ENCODE measurements at places on chromosomes 5 and 9. TPM values are rescaled to one million over a fixed set of nuclear protein-coding genes. Genes with fewer than 3 reads are reported as not detected.
A peak's percentile ranks its signal among the peaks of the same experiment; 100 is the strongest.

DNA sequence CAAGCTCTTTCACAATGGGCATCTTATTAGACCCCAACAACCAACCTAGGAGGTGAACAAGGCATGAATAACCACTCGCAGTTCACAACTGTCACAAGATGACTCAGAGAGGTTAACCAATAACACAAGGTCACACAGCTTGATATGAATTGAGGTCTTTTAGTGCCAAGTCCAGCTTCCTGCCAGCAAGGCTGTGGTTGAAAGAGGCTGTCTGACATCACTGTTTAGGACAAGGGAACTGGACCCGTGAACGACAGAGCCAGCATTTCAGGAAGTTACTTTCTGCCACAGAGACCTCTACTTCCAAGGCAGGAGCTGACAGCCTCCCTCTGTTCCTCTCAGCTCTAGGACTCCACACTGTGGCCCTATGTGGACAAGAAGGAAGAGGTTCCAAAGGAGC lies 53.4 kb upstream of the ALDH1B1 start:
- no peak for DNase-seq

Gene CYSRT1
- total RNA-seq, result not detected

GRCh38 chr5:81145329-81145935 lies 87.7 kb upstream of the CKMT2 start:
- DNase-seq, result no peak

Gene ARAP3
- total RNA-seq, result 17.0 TPM

Gene TOR1A
- 39.6 TPM for total RNA-seq

Gene PAEP
- total RNA-seq, result not detected

- DNase-seq, result no peak
Measured at GRCh38 chr9:134628354-134628736, 13.3 kb upstream of the COL5A1 start.

- DNase-seq, result no peak
Measured at GRCh38 chr9:81776834-81777233, 87.5 kb upstream of the TLE1 start.

DNA sequence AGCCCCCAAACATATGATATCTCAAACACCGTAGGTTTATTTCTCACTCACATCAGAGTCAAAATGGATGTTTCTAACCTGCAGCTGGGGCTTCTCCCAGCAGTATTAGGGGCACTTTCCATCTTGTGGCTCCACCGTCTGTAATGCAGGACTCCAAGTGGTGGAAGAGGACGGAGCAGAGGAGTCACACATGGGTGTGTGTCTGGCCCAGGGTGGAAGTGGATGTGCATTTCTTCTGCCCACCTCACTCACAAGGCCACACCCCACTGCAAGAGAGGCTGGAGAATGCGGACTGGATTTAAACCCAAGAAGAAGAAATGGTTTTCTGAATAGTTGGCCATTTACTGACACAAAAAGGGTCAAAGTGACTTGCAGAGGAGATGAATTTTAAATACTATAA lies 13.9 kb downstream of the IL7R start:
- no peak for DNase-seq

GRCh38 chr5:135140446-135141204 lies 106.6 kb upstream of the PITX1 start:
- DNase-seq, result no peak

GRCh38 chr9:95669253-95669652 lies 152.5 kb upstream of the PTCH1 start:
- no peak for DNase-seq

- no peak for DNase-seq
Measured at GRCh38 chr5:179435731-179436315, 90.6 kb upstream of the ADAMTS2 start.

Gene PRR16
- not detected for total RNA-seq

Gene CYLC2
- not detected for total RNA-seq

DNA sequence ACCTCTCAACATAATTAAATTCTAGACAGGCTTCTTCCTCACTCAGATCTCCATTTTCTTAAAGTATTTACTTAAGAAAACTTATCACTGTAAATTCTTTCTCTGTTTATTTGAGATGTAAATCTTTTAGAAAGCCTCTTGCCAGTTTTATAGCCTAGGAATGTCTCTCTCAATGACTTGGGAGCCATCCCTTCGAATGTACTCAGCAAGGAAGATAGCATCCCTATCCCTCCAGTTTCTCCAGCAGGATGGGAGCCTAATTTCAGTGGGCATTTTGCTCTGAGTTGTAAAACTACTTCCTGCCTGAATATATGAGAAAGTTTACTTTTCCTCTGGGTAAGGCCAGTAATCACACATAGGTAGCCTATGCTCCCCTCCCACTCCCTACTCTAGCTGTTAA lies 558.5 kb upstream of the ARRDC3 start:
- no peak for DNase-seq

GRCh38 chr9:112119225-112120029 lies 55.7 kb downstream of the SUSD1 start:
- no peak for DNase-seq

Gene LAMC3
- total RNA-seq, result not detected

- DNase-seq, result no peak
Measured at GRCh38 chr5:56671571-56671970, 143.8 kb upstream of the MAP3K1 start.

DNA sequence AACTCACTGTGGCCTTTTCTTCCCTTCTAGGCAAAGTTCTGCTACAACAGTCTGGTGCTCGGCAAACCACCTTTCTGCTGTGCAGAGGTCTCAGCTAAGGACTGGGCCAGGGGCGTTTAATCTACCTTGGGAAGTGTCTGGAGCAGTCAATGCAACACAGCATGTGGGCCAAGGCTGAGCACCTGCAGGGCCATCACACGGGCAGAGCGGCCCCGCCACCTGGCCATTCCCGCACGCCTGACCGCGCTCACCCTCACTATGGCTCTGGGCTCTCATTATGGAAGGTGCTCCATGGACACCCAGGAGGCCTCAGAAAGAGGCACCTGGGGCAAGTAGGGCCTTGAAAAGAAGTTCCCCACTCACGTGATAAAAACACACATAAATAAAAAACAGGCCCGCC lies 65.7 kb upstream of the TBC1D9B start:
- no peak for DNase-seq

DNA sequence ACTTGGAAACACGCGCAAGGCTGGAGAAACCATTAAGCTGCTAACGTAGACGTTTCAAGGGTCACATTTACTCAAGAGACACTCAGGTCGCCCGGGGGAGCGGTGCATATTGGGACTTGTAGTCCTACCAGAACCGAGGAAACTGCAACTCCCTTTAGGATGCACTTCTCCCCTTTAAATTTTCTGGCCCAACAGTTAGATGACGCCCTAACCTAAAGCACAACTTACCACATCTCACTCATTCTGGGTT lies 384 bp upstream of the DMXL1 start:
- DNase-seq, result peak; percentile 93

Gene IL13
- total RNA-seq, result not detected

- no peak for DNase-seq
Measured at GRCh38 chr5:105632043-105632442, 2038.7 kb downstream of the EFNA5 start.

- peak; percentile 57 for DNase-seq
Measured at GRCh38 chr5:181053488-181054121, 13.5 kb downstream of the BTNL9 start.

- no peak for DNase-seq
Measured at GRCh38 chr5:121160591-121160990, 691.1 kb upstream of the FTMT start.

- DNase-seq, result no peak
Measured at GRCh38 chr9:108662091-108662875, 193.5 kb downstream of the ACTL7B start.

- DNase-seq, result no peak
Measured at GRCh38 chr5:132102101-132102701, 28.6 kb downstream of the CSF2 start.

Gene NR5A1
- total RNA-seq, result 1.0 TPM

DNA sequence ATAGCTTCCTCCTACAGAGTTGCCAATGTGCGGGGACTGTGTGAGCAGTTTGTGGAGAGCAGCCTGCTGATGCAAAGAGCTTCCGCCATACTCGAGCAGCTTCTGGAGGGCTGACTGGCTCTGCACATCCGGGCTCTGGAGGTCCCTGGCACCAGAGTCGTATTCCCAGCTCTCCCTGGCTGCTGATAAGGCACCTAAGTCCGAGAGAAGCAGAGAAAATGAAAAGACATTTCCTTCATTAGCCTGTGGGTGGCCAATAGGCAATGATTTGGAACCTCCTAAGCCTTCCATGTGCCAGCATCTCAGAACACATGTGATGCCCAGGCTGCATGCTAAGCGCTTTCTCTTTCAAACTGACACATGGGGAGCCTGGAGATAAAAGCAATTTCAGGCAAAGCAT lies 94.3 kb downstream of the TSSK1B start:
- peak; percentile 8 for DNase-seq

Gene CD74
- 9.8 TPM for total RNA-seq

Gene LCN9
- 2.4 TPM for total RNA-seq

DNA sequence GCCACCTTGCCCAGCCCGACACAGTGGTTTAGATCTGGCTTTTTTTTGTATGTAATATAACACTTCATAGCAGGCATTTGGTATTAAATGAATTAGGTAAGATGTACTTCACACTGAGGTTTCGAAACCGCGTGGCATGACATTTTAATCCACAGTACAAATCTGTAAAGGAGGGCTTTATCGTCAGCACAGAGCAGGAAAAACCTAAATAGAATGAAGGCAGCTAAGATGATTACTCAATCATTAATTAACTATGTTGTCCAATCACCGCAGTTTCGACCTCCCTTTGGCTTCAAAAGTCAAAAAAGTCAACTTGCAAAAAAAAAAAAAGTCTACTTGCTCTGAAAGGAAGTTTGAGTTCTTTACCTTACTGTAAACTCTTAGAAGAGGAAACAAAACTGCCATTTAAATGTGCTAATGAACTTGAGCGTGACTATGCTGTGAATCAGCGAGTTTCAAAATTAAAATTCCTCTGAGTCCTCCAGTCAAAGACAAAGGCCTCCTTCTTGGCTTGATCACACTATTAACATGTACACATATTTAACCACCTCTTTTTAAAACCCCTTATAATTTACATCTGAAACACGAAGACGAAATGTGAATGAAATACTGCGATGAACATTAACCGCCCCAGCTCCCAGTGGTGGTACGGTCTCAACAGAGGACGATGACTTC lies 698 bp upstream of the SEC24A start:
- DNase-seq, result no peak

Gene ARL14EPL
- total RNA-seq, result not detected

Gene KCNT1
- total RNA-seq, result not detected

- no peak for DNase-seq
Measured at GRCh38 chr9:75061169-75061568, 26.8 kb downstream of the NMRK1 start.

DNA sequence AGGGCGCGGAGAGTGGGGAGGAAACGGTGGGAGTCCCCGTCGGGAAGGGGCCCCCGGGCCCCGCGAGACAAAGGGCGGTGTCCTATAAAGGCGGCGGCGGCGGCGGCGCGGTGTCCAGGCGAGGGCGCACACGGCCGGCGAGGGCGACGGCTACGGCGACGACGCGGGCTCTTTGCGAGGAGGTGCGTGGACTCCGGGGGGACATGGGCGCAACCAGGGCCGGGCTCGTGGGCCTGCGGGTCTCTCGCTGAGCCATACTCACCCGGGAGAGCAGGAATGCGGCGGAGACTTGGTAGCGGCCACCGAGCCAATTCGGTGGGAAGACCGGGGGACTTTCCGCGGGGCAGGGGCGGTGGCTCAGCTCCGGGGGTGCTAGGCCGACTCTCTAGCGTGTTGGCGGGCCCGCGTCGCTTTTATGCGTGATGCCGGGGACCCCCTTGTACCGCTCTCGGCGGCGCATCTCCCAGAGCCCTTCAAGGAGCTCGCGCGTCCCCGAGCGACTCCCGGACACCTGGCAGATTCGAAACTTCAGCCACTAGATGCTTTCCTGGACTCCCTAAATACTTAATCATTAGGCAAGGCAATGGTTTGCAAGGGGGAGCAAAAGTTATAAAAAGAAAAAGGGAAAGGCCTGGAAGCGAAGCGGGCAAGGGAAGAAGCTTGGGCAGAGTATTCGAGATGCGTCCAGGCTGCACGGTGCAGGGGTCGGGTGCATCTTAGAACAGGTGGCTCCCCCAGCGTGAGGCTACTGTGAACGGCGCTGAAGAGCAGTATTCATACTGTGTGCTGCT lies 5.9 kb upstream of the TAL2 start:
- DNase-seq, result peak; percentile 79

DNA sequence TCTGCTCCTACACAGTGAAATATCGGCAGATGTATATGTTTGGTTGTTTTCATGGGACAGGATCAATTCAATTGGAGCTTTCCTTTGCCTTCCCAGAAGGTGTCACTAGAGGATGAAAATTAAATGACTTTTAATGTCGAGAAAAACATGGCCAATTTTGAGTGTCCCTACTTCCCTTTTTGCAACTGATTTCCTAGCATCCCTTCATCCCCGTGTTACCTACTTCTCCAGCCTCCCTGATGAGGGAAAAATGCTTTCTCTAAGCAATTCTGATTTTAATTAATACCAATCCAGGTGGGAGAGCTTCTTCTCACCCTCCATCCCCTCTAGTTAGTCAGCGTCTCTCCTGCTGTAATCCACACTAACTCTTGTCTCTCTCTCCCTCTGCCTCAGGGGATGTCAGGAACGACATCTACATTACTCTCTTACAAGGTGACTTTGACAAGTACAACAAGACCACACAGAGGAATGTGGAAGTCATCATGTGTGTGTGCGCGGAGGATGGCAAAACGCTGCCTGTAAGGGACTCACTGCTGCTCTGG lies 64.9 kb downstream of the DOCK2 start:
- peak; percentile 31 for DNase-seq

- no peak for DNase-seq
Measured at GRCh38 chr5:34535944-34536623, 120.0 kb upstream of the RAI14 start.

- no peak for DNase-seq
Measured at GRCh38 chr9:88829276-88829675, 162.0 kb upstream of the S1PR3 start.

Gene CER1
- total RNA-seq, result not detected

DNA sequence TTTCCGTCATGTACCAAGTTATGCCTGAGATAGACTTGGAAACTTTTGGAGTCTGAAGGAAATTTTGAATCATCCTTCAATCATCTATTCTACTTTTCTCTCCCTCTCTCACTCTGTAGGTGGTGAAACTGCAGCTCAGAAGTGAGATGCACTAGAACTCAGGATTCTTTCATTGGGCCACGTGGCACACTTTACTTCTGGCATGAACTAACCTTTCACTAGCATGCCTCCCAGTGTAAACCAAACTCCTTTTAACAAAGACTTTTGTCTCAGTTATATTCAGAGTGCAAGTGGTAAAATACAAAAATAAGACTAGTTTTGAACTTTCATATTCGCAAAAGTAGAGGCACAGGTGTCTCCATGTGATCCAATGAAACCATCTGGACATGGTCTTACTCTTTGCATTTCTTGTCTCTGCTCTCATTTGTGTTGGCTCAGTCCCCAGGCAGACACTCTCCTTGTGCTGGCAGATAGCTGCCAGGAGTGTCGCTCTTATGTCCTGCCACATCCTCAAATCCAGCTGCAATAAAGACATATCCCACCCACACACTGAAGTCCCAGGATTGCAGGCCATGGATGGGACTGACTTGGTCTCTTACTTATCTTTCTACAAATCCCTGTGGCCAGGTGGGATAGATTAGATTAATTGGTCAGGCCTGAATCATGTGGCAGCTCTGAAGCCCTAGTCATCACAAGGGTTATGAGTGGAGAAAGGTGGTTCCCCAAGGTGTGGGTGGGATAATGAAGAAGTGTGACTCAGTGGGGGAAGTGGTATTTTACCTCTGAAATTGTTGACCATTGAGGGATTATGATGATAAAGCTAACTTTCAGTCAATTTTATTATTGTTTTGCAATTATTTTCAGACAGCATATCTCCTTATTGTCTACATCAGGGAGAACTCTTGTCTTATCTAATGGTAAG lies 267.5 kb downstream of the GABRB2 start:
- DNase-seq, result no peak

GRCh38 chr9:22683700-22684075 lies 237.1 kb downstream of the DMRTA1 start:
- no peak for DNase-seq

Gene DOCK2
- total RNA-seq, result 1.1 TPM
